ENCODE measurements at places on chromosomes 7 and 10. TPM values are rescaled to one million over a fixed set of nuclear protein-coding genes. Genes with fewer than 3 reads are reported as not detected.

GRCh38 chr10:100788002-100788903 lies 42.9 kb downstream of the PAX2 start:
- DNase-seq, result no peak

GRCh38 chr7:30155481-30155880 lies 20.7 kb downstream of the MTURN start:
- no peak for DNase-seq

The ST8SIA6 gene
- total RNA-seq, result not detected

The C7orf33 gene
- not detected for total RNA-seq

The EBLN1 gene
- 0.17 TPM for total RNA-seq

The ACTA2 gene
- total RNA-seq, result 99.1 TPM

The ANKRD7 gene
- 2.2 TPM for total RNA-seq

Data from M059J (cell line).